ENCODE measurements at places on chromosomes 6 and 20.
A peak's percentile ranks its signal among the peaks of the same experiment; 100 is the strongest.

DNA sequence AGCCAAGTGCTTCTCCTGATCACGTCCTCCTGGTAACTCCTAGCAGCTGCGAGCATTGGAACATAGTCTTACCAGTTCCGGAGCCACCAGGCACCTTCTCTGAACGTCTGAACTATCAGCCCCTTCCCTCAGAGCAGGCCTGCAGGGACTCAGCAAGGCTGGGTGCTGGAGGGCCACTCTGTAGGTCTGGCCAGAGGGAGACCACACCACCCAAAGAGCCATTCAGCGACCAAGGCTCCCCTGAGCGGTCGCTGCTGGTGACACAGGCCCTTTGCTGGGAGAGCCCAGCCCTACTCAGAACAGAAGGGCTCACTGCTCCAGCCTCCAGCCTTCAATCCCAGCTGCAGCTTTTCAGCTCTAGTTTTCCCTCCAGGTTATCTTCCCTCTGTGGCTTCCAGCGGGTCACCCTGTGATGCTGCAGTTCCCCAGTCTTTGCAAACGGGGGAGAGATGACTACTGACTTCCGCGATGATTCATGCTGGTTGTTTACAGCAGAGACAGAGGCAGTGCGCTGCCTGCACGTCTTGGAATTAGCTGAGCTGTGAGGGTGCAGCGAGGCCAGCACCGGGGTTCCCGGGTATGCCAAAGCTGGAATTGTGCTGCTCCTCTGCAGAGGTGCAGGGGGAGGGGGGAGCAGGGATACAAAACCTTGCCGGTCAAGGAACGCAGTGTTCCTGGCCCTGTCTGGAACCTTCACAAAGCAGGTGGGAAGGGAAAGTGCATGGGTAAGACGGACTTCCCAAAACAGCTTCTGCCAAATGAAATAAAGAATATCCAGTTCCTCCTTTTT lies 161.4 kb downstream of the LY86 start:
- DNase-seq: peak; percentile 97

GRCh38 chr6:85322446-85323105 lies 127.3 kb upstream of the NT5E start:
- no peak for DNase-seq

GRCh38 chr20:54477191-54477955 lies 2.0 kb downstream of the DOK5 start:
- DNase-seq: no peak

DNA sequence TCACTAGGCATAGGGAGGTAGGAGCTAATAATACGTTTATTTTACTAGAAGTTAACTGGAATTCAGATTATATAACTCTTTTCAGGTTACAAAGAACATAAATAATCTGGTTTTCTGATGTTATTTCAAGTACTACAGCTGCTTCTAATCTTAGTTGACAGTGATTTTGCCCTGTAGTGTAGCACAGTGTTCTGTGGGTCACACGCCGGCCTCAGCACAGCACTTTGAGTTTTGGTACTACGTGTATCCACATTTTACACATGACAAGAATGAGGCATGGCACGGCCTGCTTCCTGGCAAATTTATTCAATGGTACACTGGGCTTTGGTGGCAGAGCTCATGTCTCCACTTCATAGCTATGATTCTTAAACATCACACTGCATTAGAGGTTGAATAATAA lies 1.1 kb downstream of the HFE start:
- no peak for DNase-seq

GRCh38 chr6:104771258-104771832 lies 88.4 kb downstream of the HACE1 start:
- peak; percentile 2 for DNase-seq

GRCh38 chr6:112281821-112282615 lies 27.7 kb upstream of the LAMA4 start:
- DNase-seq: peak; percentile 28

- DNase-seq: no peak
Measured at GRCh38 chr6:55969526-55969925, 94.1 kb upstream of the BMP5 start.

DNA sequence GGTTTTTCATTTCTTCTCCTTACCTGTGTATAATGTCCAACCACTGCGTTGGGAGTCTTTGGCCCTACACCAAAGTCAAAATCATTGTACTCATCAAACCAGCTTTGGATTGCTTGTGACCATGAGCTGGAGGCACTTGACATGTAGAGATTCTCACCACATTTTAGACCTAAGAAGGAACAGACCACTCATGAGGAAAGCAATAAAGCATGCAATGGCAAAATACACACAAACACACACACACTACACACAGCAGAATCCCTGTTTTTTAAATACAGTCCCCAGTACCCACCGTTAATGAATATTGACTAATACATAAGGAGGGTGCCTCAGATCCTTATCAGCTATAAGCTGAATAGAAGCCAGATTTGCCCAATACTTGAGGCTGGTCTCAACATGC lies 10.5 kb downstream of the CRISP3 start:
- DNase-seq: no peak

- DNase-seq: no peak
Measured at GRCh38 chr6:157825243-157825904, 2.3 kb downstream of the SNX9 start.

DNA sequence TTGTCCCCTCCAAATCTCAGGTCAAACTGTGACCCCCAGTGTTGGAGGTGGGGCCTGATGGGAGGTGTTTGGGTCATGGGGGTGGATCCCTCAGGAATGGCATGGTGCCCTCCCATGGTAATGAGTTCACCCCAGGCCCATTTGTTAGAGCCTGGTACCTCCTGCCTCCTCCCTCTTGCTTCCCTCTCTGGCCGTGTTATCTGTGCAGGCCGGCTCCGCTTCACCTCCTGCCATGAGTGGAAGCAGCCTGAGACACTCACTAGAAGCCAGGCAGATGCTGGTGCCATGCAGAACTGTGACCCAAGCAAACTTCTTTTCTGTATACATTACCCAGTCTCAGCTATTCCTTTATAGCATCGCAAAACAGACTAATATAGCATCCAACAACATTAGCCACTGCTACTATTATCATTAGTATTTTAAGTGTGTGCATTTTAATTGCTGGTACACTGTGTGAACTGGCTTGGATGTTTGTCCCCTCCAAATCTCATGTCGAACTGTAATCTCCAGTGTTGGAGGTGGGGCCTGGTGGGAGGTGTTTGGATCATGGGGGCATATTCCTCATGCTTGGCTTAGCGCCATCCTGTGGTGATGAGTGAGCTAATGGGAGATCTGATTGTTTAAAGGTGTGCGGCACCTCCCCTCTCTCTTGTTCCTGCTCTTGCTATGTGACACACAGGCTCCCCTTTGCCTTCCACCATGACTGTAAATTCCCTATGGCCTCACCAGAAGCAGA lies 12.2 kb upstream of the OSER1 start:
- no peak for DNase-seq

DNA sequence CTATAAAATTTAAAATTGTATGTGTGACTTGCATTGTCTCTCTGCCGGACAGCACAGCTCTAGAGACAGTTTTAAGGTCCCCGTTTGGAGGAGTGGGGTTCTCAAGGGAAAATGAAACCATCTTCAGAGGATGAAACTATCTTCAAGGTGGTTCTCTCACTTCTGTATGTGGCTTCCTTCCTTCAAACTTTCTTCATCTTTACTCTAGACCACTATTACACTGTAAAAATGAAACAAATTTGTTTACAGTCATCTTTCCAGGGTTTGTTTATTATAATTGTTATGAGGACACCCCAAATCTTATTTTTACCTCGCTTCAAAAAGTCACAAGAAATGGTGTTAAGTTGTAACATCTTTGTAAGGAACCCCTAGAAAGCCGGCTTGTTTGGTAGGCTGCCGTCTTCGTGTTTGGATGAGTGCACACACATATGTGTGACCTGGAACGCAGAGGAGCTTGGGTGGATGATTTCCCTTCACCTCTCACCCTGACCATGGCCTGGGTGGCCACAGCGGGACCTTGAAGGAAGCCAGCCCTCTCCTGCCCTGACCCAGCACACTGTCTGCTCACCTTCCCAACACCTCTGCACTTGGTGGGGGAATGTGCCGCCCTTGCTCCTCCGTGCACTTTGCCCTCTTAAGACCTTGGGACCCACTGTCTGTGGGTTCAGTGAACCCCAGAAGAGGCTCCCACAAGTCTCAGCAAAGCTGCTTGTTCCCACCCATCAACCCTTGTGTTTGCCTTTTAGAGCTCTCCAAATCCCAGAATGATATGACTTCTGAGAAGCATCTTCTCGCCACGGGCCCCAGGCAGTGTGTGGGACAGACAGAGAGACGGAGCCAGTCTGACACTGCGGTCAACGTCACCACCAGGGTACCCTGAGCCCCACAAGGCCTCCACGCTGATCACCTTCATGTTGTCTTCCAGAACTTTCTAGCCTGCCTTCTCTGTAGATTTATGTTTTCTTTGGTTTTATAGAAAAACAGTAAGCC lies 67.8 kb downstream of the SYTL3 start:
- no peak for DNase-seq

DNA sequence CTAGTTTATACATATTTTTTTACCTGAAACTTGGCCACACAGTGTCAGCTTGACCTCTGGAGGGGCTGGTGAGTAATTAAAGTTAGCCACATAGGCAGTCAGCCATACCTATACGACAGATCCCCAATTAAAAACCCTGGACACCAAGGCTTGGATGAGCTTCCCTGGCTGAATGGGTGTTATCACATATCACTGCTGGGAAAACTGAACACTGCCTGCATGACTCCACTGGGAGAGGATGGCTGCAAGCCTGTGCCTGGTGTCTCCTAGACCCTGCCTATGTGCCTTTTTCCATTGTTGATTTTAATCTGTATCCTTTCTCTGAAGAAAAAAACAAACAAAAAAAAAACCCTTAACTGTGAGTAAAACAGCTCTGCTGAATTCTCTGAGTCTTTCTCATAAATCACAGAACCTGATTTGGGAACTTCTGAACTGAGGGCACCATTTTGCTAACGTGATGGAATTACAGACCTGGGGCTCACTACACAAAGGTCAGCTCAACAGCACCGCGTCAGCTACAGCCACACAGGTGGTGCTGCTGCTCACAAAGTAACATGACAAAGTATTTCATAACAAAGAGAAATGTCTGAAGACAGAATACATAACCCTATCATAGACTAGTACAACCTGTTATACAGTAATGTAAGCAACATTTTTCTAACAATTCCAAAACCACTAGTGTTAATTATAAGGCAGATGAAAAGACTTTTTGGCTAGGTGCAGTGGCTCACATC lies 97.0 kb downstream of the SLC23A2 start:
- DNase-seq: no peak

GRCh38 chr20:55054453-55054852 lies 579.1 kb downstream of the DOK5 start:
- no peak for DNase-seq

GRCh38 chr20:13900496-13900895 lies 89.9 kb downstream of the SEL1L2 start:
- no peak for DNase-seq

DNA sequence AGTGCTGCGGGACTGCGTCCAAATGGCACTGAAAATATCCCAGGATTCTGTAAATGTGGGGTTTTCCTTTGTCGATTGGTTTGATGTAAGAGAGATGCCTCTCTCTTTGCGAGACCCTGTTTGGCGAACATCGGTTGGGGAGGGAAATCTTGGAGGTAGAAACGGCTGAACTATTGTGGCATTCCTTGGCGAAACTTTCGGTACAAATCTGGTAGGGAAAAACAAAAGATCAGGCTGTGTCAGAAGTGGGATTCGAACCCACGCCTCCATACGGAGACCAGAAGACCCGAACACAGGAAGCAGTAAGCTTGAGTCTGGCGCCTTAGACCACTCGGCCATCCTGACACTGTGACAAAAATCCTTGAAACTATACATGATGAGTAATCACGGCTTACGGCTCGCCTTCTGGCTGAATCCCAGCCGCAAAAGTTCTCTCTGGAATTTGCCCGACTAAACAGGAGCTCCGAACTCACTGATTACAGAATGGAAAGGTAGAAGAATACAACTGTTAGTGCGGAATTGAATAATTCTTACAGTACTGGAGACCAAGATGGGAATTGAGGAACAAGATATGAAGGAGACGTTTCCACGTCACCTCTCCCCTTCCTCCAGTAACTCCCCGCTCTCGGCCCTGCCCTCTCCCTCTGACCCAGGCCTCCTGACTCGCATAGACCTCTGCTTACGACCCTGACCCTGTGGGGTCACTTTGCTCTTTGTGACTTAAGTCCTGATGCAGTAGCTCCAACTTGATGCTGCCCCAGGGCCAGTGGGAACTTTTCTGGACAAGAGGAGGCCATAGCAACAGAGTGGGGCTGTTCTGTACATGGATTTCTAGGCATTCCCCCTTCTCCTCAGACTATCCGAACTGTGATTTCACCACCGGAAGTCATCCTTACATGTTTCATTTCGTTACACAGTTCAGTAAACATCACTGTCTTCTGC lies 132.8 kb upstream of the ZNF184 start:
- DNase-seq: no peak
